T1000 (cell line): ENCODE measurements at places on chromosomes 2 and 18.

- no peak for DNase-seq
Observed at GRCh38 chr2:42877511-42877910, 85.1 kb upstream of the HAAO start.

- peak; percentile 40 for DNase-seq
Observed at GRCh38 chr2:101473911-101474701, 806 bp downstream of the RFX8 start.

DNA sequence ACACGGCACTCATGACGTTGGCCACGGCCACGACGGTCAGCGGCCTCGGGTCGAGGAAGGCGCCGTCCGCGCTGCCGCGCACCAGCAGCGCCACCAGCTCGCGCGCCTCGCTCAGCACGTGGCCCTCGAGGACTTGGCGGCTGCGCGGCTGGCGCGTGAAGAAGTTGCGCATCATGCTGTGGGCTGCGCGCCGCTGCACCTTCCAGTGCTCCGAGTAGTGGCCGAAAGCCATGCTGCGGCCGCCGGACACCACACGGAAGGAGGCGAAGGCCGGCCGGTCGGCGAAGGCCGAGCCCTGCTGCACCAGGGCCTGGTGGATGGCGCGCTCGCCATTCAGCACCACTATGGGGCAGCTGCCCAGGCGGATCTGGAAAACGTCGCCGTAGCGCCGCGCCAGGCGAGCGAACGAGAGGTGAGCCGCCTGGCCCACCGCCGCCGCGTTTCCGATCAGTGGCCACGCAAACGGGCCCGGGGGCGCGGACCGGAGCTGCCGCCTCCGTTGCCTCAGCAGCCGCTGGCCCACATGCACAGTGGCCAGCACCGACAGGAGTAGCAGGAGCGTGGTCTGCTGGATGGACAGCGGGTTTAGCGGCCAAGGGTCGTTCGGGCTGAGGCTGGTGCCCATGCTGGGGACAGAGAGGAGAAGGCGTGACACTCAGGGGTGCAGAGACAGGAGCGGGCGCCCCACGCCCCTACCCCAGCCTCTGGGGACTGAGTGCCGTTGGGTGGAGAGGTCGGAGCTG lies 1.0 kb downstream of the CYP1B1 start:
- DNase-seq = no peak

DNA sequence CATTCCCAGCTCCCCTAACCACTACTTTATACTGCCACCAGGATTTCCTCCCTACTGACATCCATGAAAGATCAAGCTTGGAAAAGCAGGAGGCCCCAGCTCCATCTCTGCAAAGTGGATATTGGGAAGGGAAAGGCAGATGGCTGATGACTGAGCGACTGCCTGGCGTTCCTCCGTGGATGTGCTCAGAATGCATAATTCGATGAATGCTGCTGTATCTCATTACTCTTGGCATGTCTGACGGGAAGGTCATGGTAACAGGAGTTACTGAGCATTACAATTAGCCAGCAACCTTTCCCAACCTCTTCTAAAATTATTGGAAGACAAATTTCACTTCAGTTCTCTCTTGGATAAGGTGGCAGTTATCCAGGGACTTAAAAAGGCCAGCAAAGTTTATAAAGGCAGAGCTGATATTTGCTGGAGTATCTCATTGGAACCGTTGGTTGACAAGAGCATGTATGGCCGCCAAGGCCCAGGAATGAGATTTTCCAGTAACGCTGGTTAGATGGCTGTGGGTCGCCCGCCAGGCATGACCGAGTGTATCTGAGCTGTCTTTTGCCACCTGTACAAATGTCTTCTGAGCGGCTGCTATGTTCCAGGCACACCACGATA lies 34.5 kb downstream of the KCNE4 start:
- no peak for DNase-seq

- DNase-seq = no peak
Observed at GRCh38 chr2:15654727-15655073, 63.0 kb downstream of the DDX1 start.

- DNase-seq = no peak
Observed at GRCh38 chr18:39481281-39481680, 1915.7 kb upstream of the CELF4 start.

DNA sequence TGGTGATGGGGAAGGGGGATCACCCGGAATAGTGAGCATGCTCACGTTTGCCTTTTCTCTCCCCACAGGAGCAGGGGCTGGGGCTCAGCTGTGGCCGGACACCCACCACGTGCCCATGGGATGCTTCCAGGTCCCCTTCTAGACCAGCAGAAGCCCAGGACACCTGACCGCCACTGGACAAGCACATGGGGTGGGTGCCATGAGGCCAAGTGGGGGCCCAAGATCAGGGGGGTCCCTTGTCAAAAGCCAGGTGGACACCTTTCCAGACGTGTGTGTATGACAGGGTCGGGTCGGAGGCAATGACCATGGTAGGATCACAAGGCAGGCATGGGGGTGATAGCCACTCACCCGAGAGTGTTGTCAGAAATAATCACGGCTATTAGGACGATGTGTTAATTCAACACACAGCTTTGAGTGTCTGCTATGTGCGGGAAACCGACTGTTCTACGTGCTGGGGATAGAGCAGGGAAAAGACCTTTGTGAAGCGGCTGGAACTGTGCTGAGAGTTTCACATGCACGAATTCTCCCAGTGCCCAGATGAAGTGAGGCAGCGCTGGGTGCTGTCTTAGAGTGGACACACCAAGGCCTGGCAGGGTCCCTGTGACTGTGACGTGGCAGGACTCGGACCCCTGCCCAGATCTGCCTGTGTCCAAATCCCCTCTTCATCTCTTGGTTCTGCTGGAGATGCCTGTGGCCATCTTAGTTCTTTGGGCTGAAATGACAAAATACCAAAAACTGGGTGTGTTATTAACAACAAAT lies 244.7 kb downstream of the NDUFA10 start:
- DNase-seq = no peak

DNA sequence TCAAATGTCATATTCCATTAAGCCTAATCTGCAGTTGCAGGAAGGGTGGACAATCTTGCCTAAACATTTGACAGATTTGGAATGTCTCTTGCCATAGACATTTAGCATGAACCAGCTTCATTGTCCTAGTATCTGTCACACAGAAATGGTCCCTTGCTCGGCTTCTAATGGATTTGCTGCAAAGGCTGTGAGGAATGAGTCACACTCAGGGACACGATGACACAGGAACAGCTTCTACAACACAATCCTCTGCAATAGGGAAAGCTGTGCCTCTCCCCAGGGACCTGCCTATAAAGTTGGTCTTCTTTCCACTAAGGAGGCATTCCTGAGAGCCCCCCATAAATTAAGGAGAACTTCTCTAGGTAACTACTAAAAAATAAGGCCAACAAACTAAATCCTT lies 155.1 kb upstream of the L3MBTL4 start:
- DNase-seq = no peak

GRCh38 chr2:148048475-148049221 lies 27.8 kb downstream of the MBD5 start:
- no peak for DNase-seq

GRCh38 chr2:6214471-6214870 lies 522.3 kb downstream of the SOX11 start:
- no peak for DNase-seq

DNA sequence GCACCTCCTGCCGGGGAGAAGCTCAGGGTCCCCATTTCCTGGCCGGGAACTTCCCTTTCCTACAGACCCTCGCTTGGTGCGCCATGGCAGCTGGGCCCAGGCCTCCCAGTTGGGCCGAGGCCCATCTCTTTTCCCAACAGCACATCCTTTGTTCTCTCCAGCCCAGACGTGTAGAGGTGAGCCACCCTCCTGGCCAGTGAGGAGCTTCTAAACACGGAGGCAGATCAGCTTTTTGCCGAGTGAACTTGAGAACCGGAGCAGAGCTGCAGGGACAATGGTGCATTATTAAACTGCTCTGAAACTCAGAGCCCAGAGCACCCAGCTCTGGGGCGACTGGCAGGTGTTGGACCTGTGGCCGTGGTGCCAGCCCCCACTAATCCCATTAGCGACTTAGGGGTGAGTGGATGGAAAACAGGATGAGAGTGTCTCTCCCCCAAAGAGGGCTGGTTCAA lies 25.4 kb downstream of the SH3BP4 start:
- no peak for DNase-seq

GRCh38 chr18:79859314-79859713 lies 61.6 kb downstream of the KCNG2 start:
- no peak for DNase-seq

GRCh38 chr18:312415-312814 lies 44.6 kb upstream of the THOC1 start:
- no peak for DNase-seq

GRCh38 chr2:230619491-230619890 lies 93.2 kb upstream of the CAB39 start:
- DNase-seq = no peak

- DNase-seq = no peak
Observed at GRCh38 chr18:50377061-50377798, 2.4 kb downstream of the SKA1 start.

DNA sequence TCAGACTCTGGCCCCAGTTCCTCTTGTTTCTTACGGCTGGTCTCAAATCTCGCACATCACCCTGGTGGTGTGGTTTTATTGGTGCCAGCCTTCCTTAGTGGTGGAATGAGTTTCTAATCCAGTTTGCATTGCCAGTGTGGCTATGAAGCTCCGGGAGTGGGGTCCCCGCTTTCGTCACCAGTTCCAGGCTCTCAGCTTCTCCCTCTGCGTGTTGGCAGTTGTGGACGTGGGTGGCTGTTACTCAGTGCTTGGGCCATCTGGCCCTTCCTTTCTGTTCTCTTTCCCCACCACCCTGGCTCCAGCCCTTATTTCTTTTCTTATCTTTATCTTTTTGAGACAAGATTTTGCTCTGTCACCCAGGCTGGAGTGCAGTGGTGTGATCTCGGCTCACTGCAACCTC lies 30.1 kb downstream of the EFR3B start:
- DNase-seq = no peak

DNA sequence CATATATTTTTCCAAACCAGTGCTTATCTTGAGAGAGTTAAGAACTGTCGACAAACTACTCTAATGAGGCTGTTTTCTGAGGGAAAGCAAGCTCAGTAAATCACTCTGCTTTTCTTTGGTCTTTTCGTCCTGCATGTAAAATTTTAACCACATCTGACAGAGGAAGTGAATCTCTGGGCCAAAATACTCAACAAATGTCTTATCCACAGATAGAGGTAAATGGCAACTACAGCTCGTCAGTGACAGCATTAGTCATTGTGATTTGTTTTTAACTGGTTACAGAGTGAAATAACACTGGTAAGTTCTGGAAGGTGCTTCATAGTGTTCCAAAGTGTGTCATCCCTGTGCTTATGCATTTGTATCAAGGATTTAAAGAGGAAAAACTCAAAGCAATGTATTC lies 82.6 kb upstream of the SLC8A1 start:
- no peak for DNase-seq

- no peak for DNase-seq
Observed at GRCh38 chr2:20781656-20782265, 41.1 kb downstream of the LDAH start.

DNA sequence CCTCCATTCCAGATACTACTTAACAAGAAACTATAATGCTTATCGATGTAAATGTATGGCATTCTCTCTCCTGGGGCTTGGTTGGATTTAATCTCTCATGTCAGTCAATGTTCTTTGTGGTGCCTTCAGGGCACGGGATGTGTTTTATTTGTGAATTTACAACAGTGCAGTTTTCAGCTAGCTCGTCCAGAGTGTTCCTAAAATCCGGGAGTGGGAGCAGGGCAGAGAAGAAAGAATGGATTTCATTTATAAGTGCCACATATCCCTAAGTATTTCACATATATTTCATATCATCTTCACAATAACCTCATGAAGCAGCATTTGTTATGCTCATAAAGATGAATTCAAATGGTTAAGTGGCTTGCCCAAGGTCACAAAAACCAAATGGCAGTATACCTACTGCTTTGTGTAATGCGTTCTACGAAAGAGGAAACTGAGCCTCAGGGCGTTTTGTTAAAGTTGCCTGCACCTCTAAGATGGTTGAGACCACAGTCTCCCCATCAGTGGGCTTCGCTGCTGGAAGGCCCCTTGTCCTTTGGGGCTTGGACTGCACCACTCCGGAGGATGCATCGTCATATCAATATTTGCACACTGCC lies 134.7 kb upstream of the MGAT5 start:
- DNase-seq = no peak

DNA sequence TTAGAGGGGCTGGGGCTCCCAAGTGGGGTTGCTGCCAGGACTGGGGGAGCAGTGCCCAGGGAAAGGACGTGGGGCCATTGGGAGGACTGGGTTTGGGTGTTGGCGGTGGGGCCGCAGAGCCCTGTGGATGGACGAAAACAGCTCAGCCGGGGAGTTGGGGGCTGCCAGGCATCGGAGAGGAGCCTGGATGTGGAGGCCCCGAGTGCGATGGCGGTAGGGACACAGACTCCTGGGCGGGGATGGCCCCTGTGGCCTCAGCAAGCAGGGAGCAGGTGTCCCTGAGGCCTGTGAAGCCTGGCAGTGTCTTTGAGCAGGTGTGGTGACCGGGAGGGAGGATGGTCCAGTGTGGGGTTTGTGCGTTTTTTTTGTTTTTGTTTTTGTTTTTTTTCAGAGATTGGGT lies 13.3 kb downstream of the CTDP1 start:
- DNase-seq = no peak

DNA sequence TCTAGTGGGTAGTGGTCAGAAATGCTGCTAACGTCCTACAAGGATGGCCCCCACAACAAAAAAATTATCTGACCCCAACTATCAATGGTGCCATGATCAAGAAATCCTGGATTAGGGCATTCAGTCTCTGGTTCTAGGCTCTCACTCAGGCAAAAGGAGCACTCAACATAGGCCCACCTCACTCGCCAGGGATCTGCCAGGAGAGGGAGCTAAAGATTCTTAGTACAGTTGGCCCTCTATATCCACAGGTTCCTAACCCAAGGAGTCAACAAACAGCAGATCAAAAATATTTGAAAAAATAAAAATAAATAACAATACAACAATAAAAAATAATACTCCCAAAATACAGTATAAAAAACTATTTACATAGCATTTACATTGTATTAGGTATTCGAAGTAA lies 10.0 kb downstream of the SLC4A5 start:
- no peak for DNase-seq

DNA sequence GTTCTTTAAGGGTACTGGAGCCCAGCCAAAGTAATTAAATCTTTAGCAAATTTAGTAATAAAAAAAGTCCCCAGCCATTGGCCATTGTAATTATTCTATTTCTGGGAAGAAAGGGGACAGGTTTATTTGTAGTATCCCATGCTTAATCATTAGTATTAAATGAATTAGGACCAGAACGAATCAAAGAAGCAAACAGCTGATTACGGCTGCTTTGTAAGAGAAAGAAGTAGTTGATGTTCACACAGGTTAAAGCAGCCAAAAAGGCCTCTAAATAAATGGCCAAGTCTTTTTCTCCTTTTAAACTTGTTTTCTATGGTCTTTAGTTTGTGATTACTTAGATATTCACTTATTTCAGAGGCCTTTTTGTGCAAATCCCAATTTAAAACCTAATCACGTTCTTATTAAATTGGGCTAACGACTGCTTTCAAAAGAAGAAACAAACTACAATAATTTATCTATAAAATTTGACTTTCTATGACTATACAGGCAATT lies 48.6 kb upstream of the DNAH7 start:
- no peak for DNase-seq
